ENCODE measurements at places on chromosomes 6 and 20.

- DNase-seq = no peak
These were observed 11.5 kb upstream of the ASF1A start for GRCh38 chr6:118882314-118882905.

DNA sequence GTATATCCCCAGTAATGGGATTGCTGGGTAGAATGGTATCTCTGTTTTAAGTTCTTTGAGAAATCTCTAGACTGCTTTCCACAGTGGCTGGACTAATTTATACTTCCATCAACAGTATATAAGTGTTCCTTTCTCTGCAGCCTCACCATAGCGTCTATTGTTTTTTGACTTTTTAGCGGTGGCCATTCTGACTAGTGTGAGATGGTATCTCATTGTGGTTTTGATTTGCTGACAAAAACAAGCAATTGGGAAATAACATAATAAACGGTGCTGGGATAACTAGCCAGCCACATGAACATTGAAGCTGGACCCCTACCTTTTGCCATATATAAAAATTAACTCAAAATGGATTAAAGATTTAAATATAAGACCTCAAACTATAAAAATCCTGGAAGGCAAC is 14.2 kb downstream of the OR2A4 start:
- DNase-seq = no peak

- no peak for DNase-seq
These were observed 323.6 kb downstream of the UBE3D start for GRCh38 chr6:82741996-82742385.

GRCh38 chr20:46324960-46325703 is 16.8 kb upstream of the CDH22 start:
- DNase-seq = no peak

GRCh38 chr20:18166950-18167349 is 29.3 kb downstream of the KAT14 start:
- no peak for DNase-seq

DNA sequence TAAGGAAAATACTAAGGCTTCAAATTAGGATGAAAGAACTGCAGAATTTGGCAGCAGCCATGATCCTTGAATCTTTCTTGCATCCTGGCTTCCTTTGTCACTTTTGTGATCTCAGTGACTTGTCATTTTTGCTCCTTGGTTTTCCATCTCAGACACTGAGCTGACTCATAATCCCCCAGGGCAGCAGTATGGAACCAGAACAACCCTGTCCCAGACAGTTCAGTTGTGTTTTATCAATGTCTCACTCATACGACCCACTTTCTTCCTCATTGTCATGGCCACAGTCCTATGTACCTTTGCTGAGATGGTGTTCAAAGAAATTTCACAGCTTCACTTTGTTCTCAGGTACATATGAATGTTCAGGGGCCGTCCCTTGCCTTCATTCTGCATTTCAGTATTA is 488.5 kb upstream of the BTBD3 start:
- no peak for DNase-seq

- no peak for DNase-seq
These were observed 137.2 kb downstream of the CDH26 start for GRCh38 chr20:60095456-60095855.
